MG63 (cell line): ENCODE measurements at places on chromosomes 2 and 18. TPM values are rescaled to one million over a fixed set of nuclear protein-coding genes. Genes with fewer than 3 reads are reported as not detected.

DNA sequence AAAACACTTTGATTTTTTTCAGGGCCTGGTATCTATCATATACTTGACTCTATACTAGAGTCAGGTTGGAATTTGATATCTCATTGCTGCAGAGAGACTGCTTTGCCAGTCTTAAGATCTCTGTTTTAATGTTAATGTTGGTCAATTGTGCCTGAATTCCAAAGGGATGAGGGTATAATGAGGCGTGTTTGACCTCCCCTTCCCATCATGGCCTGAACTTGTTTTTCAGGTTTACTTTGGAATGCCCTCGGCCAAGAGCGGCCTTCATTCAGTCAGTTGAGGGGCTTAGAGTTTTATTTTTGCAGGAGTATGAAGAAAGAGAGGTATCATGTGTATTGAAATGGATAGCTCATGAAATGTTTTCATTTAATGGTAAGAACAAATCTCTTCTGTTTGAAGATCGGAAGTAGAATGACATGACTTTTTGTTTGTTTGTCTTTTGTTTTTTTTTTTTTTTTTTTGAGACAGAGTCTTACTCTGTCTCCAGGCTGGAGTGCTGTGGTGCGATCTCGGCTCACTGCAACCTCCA, 119.0 kb downstream of the KIAA1328 start:
- DNase-seq = no peak

DNA sequence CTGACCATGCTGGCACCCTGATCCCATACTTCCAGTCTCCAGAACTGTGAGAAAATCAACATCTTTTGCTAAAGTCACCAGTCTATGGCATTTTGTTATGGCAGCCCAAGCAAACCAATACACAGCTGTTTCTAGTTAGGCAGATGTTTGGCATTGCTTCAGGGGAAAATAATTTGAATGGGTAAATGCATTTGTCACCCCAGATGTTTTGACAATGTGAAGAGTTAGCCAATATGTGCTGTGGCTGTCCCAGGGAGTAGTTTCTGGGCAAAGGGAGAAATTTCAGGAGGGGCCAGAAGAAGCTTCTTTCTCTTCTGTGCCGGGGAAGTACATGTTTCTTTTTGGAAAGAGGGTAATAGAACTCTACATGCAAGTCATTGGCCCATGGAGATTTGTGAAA, 619.0 kb downstream of the SLC4A3 start:
- DNase-seq = no peak

Gene ARHGAP28
- 0.99 and 1.6 TPM in 2 replicates for total RNA-seq

Gene RBKS
- 4.6 and 8.3 TPM in 2 replicates for total RNA-seq

Gene SERPINB7
- 0.99 and 4.7 TPM in 2 replicates for total RNA-seq

- DNase-seq = peak; percentile 33
Measured at GRCh38 chr2:37377187-37377532, 32.7 kb downstream of the QPCT start.

DNA sequence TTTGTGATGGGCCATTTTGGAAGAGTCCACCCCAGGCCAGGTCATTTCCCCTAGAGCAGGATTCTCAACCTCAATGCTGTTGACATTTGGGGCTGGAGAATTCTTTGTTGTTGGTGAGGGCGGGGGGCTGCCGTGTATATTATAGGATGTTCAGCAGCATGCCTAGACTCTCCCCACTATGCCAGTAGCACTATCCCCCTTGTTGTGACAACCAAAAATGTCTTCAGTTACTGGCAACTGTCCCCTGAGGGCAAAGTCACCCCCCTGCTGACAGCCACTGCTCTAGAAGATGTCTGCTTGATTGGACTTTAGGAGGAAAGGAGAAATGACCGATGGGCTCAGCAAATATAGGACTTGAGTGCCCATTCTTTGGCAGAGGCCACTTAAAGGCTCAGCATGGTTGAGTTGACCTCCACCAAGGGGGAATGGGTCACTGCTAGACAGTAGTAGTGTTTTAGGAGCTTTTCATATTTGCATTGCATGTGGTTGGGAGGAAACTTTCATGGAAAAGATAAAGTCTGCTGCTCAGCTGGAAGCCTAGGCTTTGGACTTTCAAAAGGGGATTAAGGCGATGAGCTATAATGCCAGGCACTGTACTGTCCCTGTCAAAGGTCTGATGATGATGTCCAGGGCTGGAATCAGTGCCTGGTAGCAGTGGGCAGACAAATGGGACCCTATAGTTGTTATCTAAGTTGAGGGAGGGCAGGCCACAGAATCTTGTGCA, 61.1 kb upstream of the MCFD2 start:
- DNase-seq = no peak

Gene GREB1
- total RNA-seq = 2.7 and 3.1 TPM in 2 replicates

GRCh38 chr2:227365833-227366232, 13.3 kb downstream of the TM4SF20 start:
- DNase-seq = no peak
